SJSA1 (cell line): ENCODE measurements at places on chromosomes 4 and X. TPM values are rescaled to one million over a fixed set of nuclear protein-coding genes. Genes with fewer than 3 reads are reported as not detected.
A peak's percentile ranks its signal among the peaks of the same experiment; 100 is the strongest.

- DNase-seq: peak; percentile 34
Measured at GRCh38 chr4:155787113-155787710, 28.4 kb downstream of the GUCY1B1 start.

DNA sequence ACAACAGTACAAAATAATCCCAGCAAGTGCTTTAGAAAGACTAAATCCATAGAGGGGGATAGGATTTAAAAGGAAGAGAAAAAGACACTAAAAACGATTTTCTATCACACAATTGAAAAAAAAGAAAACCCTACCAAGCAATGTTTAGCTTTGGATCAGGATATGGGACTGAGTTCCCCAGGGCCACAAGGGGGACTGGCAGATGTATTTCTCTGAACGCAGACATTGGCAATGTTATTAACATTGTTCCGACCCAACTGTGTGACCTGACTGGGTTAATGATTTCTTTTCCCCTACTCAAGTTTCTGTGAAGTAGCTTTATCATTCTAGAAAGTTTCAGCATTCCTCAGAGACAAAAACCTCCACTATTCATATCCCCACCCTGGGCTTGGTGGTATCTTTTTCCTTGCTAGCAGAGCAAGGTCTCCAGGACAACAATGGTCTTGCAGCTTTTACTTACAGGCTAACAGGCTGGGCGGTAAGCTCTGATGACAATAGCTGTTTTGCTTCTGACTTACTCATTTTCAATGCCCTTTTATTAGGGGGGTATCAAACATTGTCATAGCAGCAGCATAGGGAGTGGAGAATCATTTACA lies 25.8 kb downstream of the SLC7A11 start:
- DNase-seq: no peak

XAGE2 gene
- 0.39 and 2.7 TPM in 2 replicates for total RNA-seq

CTAG2 gene
- not detected in 2 replicates for total RNA-seq

XK gene
- 1.9 and 2.8 TPM in 2 replicates for total RNA-seq

DNA sequence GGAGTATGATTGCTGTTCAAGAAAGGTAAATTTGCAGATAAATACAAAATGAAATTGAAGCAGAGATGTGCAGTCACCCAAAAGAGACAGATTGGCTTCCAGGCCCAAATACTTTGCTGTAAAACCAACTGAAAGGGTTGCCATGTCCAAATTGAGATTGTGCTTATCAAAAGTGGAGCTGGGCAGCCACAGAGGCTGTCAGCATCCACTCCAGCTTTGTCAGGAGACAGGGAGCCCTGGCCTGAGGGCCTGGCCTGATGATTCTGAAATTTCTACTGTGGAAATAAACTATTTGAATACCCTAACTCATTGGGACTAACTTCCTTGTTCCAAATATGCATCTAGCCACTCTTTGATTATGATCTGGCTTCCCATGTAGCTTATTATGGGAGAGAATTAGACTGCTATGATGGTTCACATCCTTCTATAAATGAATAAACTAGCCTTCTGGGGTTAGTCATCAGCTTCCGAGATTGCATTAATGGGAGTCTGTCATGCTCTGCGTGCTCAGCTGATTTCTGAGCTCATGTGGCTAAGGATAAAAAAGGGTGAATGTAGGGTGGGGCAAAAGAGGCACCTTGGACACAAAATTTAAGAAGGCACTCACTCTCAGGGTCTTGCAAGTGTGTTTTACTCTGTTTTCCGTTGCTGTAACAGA lies 48.2 kb downstream of the SLC34A2 start:
- DNase-seq: no peak

- DNase-seq: peak; percentile 20
Measured at GRCh38 chr4:137597752-137598430, 65.6 kb upstream of the PCDH18 start.

REELD1 gene
- total RNA-seq: 0.05 TPM in 1 of 2 replicates, not detected in the other

- no peak for DNase-seq
Measured at GRCh38 chrX:17692709-17693346, 44.5 kb upstream of the SCML1 start.

GRIA3 gene
- total RNA-seq: not detected in 2 replicates

- no peak for DNase-seq
Measured at GRCh38 chr4:9904976-9905587, 116.2 kb downstream of the SLC2A9 start.

DNA sequence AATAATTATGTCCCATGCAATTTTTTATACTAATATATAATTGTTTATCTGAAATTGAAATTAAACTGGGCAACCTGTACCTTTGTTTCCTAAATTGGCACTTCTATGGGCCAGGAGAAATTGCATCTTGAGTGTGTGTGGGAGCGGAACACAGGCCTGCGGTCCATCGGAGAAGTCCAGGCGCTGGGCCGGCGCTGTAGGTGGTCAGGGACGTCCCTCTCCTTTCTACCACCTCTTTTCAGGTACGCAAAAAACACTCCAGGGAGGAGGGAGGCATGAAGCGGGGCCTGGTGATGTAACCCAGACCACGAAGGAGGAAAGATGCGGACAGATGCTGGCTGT lies 717 bp downstream of the MGAT4D start:
- DNase-seq: no peak

DNA sequence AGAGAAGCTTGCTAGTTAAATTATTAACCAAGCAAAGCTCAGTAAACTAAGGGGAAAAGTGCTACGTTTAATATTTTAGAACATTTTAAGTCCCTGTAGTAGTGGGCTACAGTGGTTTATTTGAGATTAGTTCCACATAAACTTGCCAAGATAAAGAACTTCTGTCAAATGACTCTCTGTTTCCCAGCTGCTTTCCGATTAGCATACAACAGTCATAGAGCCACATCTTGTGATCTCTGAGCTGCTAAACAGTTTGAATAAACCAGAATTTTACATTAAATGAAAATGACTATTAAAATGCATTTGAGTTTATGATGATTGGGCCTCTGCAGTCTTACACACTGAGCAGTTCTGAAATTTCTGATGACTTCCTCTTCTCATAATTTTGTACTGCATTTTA lies 568.5 kb downstream of the IQCM start:
- DNase-seq: no peak

LIMCH1 gene
- 27.7 and 37.4 TPM in 2 replicates for total RNA-seq

DNA sequence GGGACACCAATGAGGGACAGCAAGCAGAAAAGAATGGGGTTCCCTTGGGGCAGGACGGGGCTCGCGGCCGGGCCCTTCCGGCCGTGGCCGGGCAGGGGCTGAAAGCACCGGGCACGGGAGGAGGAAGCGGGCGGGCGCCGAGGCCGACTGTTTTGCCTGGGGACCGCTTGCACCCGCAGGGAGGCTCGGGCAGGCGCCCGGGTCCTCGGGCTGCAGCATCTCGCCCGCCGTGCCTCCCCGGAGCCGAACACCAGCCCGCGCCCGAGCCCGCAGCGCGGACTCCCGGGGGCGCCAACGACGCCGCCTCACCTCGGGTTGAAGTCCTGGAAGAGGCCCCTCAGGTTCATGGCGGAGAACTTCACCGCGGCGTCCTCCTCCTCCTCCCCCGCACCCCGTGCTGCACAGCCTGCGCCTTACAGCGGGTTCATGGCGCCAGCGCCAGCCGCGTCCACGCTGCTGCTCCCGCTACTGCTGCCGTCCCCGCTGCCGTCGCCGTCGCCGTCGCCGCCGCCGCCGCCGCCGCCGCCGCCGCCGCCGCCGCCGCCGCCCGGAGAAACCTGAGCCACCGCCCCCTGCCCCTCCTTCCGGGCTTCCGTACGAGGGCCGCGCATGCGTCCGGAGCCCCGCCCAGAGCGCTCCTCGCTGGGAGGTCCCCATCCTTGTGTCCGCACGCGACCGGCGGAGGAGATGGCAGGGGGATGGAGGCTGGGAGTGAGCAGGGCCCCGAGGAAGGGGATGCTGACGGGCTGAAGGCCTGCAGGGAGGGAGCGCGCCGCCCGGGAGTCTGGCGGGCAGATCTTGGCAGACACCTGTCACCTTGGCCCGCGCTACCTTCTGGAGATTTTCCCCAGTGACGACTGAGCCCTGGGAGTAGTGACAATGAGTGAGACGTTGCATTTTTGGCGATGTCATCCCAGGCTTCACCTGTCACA lies at the start of gene TMEM185A:
TSS of gene TMEM185A (minus strand) at position 559 of the 932 bp plus-strand sequence. CDS start at position 347, 212 bp downstream.
- peak; percentile 66 for DNase-seq

- DNase-seq: no peak
Measured at GRCh38 chr4:2390146-2390545, 28.3 kb downstream of the ZFYVE28 start.

DNA sequence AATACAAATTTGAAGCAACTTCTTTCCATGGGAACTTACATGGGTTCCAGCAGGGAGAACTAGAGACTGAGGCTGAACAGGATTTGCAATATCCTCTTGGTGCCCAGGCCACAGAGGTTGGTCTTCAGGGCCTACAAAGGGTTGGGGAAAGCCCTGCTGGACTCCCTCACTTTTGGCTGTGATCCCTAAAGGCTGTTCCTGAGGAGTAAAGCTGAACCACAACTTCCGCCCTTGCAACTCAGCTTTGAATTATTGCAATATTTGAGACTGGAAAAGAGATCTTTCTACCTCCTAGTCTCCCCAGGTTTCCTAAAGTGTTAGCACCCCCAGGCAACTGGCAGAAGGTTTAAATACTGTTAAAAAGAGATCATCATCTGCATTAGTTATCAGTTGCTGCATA lies 26.9 kb downstream of the DCHS2 start:
- DNase-seq: no peak
